ENCODE measurements at places on chromosomes 7 and 10.

DNA sequence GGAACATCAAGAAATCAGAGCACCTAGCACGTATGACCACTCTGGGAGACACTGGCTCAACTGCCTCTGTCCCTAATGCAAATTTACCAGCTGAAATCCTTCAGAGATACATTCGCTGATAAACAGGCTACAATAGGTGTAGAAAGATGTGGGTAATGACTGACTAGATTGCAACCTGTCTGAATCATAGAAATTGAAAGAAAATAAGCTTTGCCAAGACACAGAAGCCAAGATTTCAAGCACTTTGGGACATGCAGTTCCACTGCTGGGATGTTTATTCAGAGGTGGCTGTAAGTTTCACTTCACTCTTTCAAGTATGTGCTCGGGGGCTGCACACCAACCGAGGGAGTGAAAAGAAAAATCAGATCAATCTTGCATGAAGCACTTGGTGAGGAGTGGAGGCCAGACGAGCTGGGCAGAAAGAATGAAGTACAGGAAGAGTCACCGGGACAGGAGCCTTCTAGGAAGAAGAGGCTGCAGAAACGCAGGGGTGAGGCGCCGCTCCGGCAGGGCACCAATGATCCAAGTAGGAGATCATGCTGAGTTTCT lies 276.7 kb downstream of the PARD3 start:
- DNase-seq: no peak

DNA sequence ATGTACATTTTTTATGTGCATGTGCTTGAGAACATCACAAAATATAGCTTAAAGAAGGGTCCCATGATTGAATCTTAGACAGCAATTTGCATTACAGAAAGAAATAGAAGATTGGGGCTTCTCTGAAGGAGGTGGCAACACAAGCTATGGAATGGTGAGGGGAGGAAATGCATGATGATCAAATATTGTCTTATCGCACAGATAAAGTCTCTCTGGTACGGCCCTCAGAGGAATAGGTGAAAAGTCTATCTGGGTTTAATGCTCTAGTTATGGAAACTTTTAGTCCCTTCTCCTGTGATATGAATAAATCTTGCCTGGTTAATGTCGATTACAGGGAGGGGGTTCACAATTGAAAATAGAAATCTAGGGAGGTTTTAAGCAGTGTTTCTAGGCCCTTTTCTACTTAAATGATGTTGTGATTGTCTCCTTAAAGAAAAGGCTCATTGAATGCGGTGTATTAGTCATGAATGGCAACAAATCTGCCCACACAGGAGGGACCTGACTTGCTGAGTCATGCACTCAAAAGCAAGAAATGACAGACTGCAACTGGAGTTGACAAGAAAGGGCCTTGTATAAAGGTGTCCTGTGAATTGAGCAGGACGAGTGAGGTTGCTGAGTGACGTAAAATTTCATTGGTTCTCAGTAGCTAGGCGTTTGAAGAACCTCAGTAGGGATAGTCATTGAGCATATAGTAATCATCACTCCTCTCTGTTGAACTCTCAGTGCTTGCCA lies 133.4 kb upstream of the CSTF2T start:
- DNase-seq: no peak

DNA sequence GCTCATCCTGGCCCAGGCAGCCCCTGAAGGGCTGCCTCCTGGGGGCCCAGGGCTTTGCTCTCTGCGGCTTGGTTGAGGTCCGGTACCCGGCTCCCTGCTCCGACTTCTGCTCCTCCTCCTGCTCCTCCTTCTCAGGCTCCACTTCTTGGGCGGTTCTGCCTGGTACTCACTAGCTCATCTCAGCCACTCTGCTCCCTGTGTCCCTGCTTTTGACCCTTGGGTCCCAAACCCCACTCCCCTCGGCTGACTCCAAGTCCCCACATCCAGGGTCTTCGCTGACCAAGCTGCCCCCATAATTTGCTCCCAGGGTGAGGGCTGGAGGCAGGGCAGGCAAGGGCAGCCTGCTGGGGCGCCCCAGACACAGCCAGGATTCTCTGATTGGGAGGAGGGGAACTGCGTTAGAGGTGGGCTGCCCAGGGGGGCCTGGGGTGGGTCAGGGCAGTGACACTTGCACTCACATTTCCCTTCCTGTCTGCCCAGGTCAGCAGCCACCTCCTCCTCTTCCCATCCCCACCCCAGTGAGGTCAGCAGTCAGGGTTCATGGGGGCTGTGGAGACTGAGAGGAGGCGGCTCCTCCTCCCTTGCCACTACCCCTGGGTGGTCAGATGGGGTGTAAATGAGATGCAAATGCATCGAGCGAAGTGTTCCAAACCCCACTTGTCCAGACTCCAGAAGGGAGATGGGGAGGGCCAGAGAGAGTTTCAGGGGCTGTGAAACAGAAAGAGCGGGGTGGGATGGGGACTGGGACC lies 2.2 kb downstream of the SMARCD3 start:
- DNase-seq: no peak

DNA sequence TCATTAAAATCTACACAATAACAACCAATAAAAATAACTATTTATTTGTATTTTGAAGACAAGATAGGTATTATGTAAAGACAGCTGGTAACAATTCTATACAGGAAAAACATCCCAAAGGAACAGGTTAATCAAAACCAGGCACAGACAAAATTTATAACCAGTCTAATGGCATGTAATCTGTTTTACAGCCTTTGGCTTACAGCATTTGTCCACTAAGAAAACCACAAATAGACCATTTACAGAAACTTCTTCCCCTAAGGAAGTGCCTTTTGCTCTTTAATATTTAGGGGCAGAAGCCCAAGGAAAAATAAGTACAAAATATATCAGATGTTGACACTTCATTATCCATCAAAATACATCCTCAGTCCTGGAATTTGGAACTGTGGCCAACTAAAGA lies 65.0 kb downstream of the SVIL start:
- no peak for DNase-seq

DNA sequence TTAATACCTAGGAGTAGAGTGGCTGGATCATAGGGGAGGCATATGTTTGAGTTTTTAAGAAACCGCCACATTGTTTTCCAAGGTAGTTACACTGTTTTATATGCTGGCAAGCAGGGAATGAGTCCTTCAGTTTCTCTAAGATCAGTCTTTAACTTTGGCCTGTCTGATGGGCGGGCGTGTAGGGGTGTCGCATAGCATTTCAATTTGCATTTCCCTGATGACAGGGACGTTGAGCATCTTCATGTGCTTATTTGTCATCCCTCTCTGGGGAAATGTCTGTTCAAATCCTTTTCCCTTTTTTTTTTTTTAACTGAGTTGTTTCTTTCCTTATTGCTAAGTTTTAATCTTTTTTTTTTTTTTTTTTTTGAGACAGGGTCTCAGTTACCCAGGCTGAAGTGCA lies 9.8 kb downstream of the MTG1 start:
- no peak for DNase-seq

- no peak for DNase-seq
Measured at GRCh38 chr10:133132473-133133291, 27.3 kb upstream of the KNDC1 start.

- no peak for DNase-seq
Measured at GRCh38 chr7:116332766-116333165, 122.4 kb downstream of the TES start.

DNA sequence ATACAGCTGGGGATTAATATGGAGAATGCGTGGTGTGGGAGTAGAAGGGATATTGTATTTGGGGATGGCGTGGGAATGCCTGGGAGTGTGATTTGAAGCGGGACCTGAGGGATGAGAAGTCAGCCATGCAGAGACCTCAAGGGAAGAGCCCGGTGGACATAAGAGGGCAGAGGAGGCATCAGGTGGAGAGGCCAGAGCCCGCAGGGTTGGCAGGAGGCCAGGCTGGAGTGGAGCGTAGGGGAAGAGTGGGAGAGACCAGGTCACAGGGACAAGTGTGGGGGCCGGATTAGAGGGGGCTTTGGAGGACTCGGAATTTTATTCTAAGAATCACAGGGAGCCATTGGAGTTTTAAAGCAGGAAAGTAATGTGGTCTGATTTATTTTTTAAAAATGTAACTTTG lies 2.0 kb downstream of the NDUFB2 start:
- no peak for DNase-seq

GRCh38 chr7:88018501-88018900 lies 84.5 kb downstream of the ADAM22 start:
- no peak for DNase-seq

DNA sequence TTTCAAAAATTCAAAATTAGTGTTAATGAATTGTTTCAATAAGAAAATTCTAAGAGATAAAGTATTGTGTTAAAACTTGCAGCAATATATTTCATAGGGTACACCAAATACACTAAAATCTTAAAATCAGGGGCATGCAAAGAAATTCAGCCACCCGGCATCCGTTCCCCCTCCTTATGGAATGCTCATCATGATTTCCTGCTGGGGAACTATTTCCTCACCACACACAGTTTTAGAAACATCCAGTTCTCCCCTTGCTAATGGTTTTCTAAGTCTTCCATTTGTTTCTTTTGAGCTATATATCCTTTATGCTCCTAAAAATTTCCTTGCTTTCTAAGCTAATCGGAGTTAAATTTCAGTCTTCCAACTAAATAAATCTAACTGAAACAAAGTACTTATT lies 60.7 kb downstream of the CHCHD3 start:
- DNase-seq: no peak

GRCh38 chr10:70891627-70892026 lies 3.3 kb upstream of the PCBD1 start:
- no peak for DNase-seq

DNA sequence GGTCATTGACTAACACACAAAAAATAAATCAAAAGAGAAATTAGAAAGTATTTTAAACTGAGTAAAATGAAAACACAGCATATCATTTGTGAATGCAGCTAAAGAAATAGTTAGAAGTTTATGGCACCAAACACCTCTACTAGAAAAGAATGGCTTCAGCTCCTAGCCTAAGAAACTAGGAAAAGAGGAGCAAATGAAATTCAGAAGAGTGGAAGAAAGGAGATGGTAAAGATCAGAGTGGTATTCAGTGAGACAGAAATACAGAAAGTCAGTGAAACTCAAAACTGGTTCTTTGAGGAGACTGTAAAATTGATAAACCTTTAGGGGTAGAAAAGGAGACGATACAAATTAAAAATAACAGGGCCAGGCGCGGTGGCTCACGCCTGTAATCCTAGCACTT lies 2.7 kb downstream of the EXOC6 start:
- DNase-seq: no peak

DNA sequence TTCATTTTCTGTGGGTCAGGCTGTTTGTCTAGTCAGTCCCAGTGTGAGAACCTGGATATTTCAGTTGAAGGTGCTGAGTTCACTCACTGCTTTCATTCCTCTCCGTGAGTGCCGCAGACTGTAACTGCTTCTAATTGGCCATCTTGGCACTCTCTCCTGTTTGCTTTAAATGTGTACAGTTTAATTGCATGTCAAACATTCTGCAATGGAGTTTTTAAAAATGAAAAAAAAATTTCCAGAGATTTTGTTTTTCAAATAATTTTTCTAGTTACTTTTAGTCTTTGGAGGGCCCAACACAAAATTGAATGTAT lies 87.8 kb downstream of the CCSER2 start:
- no peak for DNase-seq

DNA sequence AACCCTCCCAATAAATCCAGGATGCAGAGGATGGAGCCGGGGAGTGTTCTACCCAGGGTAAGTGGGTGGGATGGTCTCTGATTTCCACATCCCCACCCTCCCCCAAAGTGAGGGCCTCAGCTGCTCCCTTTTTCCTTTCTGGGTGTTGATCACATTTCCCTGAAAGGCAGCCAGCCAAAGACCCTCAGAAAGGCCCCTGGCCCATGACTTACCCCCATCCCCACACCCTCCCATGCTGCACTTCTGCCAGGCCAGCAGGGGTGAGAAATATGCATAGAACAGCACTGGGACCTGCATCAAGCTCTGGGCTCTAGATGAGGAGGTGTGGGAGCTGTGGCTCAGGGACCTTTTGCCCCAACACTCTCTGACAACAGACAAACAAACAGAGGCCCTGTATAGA lies 927.3 kb upstream of the ZNF722 start:
- no peak for DNase-seq

DNA sequence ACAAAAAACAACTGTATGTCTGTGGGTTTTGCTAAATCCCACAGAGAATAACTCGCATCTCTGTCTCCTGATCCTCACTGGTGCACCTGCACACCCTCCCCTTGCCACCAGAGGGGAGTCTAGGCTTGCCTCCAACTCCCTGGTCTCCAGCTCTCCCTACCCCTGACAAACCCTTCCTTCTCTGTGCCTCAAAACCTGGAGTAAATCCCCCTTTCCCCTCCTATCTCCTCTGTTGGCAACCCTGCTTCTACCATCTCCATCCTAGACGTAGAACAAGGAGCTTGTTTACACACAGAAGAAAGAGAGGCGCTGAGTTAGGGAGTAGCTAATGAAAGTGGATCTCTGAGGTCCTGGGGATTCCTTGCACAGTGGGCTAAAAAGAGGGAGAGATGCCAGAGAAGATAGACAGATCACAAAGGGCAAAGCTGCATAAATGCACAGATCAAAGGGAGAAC lies 6.0 kb downstream of the MBLAC1 start:
- no peak for DNase-seq

DNA sequence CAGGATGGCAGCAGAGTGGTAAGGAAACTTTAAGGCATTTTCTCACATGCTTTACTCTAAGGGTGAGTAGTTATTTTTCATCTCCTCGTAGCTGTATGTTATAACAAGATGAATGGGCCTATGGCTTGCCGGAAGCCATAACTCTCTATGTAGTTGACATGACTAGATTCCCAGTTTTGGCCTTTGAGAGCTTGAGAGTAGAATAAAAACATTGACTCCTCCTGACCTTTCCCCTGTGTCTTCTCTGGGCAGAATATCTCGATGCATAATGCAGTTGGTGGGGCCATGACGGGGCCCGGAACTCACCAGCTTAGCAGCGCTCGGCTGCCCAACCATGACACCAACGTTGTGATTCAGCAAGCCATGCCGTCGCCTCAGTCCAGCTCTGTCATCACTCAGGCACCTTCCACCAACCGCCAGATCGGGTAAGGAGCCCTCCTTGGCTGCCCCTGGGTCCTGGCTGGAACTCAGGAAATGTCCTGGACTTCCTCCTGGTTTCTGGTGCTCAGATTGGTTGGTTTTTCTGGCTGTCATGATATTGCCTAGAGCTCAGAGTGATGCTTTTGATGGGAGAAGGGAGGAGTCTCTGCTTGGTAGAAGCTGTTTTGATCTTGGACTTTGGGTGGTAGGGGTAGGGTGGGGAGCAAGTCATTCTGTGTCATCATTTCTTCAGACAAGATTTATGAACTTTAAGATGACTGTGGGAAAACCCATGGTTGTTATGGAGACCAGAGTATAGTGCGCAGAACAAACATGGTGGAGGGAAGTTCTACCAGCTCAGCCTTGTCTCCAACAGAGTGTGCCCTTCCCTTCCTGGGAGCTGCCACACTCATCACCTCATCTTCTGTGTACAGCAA lies 158.0 kb downstream of the CREB5 start:
- no peak for DNase-seq

GRCh38 chr10:68878496-68878895 lies 22.6 kb upstream of the DDX50 start:
- DNase-seq: no peak

DNA sequence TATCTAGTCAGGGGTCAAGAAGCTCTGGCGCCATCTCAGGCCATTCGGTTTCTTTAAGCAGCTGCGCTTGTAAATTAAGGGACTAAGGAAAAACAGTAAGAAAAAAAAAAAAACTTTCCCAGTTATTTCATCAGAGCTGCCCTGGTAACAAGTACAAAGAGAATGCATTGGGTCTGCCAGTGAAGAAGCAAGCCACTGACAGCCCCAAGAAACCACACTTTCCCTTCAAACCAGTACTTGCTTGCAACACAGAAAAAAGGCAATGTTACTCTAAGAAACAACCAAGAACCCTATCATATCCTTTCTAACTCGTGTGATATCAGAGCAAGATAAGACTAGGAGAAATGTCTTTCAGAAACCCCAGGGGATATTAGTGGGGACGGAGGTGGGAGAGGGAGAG lies 40.6 kb upstream of the AOAH start:
- DNase-seq: no peak

All from thoracic aorta (tissue), 2 donors.